ENCODE measurements at places on chromosomes 5 and 9. TPM values are rescaled to one million over a fixed set of nuclear protein-coding genes. Genes with fewer than 3 reads are reported as not detected.

GRCh38 chr5:125704888-125705287, 718.3 kb upstream of the GRAMD2B start:
- no peak for ATAC-seq

- no peak for ATAC-seq
These were observed 55.1 kb upstream of the TLR4 start for GRCh38 chr9:117649126-117649525.

- no peak for ATAC-seq
These were observed 15.8 kb upstream of the NRARP start for GRCh38 chr9:137317718-137318511.

GRCh38 chr5:77642738-77643653, 4.5 kb upstream of the OTP start:
- no peak for ATAC-seq

- no peak for ATAC-seq
These were observed 40.0 kb downstream of the PSD2 start for GRCh38 chr5:139835656-139836055.

DNA sequence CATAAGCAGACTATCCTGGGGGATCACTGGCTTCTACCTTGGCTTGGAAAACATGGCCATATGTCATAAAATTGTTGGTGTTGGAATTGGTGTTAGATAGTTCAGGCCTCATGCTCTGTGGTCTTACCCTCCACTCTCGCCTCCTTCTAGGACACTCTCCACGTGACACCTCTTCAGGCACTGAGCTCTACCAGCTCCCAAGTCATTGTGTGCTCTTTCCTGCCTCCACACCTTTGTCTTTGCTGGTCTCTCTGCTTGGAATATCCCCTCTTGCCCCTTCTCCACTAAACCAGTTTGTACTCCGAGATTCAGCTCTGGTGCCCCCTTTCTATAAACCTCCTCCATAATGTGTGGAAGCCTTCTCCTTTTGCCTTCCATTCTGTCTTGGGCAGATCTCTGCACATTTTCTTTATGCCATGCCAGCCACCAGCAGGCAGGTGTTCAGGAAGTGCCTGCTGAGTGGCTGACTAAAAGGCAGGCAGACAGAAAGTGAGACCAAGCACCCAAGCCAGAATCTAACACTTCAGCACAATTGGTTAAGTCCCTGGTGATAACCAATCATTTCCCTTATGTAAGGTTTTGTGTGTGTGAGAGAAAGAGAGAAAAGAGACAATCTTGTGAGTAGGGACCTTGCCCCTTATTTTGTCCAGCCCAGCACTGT, 37.7 kb downstream of the SAR1B start:
- no peak for ATAC-seq

DNA sequence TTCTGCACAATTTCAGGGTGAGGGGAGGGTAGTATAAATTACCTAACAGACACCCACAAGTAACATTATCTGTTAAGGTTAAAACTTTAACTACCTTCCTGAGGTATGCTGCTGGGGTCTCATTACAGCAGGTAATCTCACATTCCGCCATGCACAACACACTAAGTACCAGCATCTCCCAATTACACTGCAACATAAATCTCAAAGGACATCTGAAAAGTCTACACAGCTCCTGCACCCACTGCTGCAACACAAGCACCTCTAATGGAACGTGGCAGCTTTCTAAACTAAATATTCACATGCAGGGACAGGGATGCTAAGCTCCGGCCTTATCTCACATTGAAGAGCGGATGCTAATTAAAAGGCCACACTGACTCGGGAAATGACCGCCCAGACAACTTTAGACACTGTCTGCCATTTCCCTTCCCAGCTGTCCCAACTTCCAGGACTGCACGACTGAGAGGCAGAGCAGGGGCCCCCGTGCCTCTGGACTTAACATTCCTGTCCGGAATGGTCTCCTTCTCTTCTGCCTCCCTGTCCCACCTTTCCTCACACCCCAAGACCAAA, 45.9 kb downstream of the PSMB7 start:
- ATAC-seq = no peak

DNA sequence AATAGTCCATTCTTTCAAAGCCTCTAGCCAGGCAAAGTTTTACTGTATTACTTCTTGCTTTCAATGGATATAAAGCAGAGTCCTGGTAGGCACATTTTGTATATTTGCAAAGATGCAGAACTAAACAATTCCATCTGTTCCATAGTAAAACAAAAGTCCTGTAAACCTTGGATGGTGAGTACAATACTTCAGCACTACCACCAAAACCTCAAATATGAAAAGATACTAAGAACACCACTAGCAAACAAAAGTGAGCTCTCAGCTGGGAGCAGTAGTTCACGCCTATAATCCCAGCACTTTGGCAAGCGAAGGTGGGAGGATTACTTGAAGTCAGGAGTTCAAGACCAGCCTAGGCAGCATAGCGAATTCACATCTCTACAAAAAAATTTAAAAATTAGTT, 195.0 kb downstream of the MSX2 start:
- ATAC-seq = no peak

DNA sequence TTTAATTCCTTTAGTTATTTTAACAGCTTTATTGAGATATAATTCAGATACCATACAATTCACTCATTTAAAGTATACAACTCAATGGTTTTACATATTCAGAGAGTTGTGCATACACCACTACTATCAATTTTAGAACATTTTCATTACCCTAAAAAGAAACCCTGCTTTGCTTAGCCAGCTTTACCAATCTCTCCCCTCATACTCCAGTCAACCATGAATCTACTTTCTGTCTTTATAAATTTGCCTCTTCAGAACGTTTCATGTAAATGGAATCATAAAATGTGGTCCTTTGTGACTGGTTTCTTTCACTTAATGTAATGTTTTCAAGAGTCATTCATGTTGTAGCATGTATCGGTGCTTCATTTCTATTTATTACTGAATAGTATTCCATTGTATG, 24.9 kb downstream of the NIM1K start:
- no peak for ATAC-seq

The GBGT1 gene
- total RNA-seq = 14.2 TPM

The IFNK gene
- total RNA-seq = not detected

The ZBTB26 gene
- total RNA-seq = 9.2 TPM

The TMEM161B gene
- total RNA-seq = 16.6 TPM

The ST6GALNAC6 gene
- total RNA-seq = 112 TPM

The LCN1 gene
- total RNA-seq = not detected
